ENCODE measurements at places on chromosomes 1 and 21. TPM values are rescaled to one million over a fixed set of nuclear protein-coding genes. Genes with fewer than 3 reads are reported as not detected.

LAMB3 gene
- 35.6 TPM for total RNA-seq

HPCAL4 gene
- total RNA-seq = not detected

LZIC gene
- total RNA-seq = 23.4 TPM

KRTAP12-2 gene
- total RNA-seq = not detected

FCRL4 gene
- not detected for total RNA-seq

PPIAL4G gene
- total RNA-seq = not detected

SLAMF7 gene
- total RNA-seq = 0.64 TPM

CFHR3 gene
- total RNA-seq = 0.39 TPM

FAM151A gene
- 0.84 TPM for total RNA-seq

PALMD gene
- total RNA-seq = 212 TPM

CDC42BPA gene
- 42.5 TPM for total RNA-seq

RXFP4 gene
- total RNA-seq = not detected

DNA sequence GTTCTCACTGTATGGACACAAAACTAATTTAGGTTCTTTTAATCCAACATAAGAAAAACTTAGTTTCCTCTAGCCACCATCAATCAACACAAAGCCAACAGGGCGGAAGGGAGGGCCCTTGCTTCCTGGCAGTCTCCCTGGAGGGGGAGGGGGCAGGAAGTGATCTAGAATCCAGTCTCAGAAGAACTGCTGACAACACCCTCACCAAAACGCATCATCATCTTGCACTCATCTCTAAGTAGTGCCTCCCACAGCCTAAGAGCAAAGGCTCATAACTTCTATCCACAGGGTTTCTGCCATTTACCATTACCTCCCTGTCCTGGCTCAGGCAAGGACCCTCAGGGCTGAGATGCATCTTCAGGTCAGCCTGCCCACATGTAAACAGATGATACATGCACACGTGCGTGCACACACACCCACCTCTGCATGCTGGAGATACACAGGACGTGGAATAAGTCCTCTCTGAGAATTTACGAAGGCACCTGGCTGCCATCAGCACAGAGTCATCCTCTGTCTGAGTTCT, 20.5 kb downstream of the HIVEP3 start:
- no peak for DNase-seq

DNA sequence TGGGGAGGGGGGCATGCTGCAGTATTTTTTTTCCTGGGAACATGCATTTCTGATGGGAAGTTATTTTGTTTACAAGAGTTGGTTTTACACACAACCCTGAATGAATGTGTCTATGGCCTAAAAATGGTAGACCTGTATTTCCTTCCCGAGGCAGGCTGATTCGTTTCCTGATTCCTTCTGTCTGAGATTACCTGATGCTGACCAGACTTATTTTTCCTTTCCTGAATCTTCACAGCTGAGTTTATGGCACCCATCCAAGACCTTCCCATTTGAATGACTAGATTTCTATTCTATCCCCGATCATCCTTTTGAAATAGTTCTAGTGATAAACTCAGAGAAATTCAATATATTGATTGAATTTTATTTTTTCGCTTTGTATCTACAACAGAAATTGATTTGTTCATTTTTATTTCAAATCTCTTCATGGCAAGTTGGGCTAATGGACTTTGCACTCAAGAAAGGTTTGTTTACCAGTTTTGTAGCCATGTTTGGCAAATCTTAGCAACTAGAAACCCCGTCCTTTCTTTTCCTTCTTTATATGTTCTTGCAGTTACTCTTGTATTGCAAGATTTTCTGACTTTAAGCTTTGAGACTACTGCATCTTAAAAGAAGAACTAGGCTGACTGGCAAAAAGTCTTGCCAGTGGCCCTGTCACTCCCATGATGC, 15.9 kb upstream of the PLEKHM2 start:
- no peak for DNase-seq

GRCh38 chr1:223048026-223048425, 95.0 kb downstream of the TLR5 start:
- DNase-seq = no peak

DNA sequence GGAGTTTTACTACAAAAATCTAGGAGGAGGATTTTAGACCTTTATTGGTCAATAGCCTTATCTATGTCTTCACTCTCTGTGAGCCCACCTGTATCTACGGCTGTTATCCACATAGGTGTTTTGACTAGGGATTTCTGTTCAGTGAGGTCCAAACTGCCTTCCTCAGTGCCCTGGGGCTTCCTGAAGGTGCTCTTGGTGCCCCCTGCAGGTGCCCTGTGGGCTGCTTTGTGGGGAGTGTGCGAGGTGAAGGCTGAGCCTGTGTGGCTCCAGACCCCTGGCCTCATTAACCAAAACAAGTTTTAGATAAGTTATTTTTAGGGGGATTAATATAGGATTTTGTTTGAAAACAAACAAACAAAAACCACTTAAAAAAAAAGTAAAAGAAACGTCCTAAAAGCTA, 122.5 kb downstream of the KIF26B start:
- no peak for DNase-seq

GRCh38 chr1:32619701-32620485, 30.5 kb downstream of the ZBTB8OS start:
- DNase-seq = no peak

GRCh38 chr1:80392529-80392928, 1386.0 kb upstream of the ADGRL4 start:
- no peak for DNase-seq

DNA sequence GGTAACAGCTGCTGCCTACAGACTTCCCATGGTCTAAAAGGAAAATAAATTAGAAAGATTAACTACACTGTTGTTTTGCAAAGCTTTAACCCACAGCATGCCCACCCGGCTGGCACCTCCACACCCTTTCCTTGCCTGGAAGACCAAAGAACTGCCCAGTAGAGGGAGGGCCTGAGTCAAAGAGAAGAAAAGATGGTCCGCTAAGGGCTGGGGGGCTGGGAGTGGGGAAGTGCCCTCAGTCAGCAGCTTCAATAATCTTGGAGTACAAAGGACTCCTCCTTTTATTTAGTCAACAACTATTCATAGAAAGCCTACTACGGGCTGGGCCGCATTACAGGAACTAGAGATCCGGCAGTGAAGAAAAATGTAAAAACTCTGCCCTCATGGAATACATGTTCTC, 40.6 kb downstream of the ERI3 start:
- DNase-seq = no peak

DNA sequence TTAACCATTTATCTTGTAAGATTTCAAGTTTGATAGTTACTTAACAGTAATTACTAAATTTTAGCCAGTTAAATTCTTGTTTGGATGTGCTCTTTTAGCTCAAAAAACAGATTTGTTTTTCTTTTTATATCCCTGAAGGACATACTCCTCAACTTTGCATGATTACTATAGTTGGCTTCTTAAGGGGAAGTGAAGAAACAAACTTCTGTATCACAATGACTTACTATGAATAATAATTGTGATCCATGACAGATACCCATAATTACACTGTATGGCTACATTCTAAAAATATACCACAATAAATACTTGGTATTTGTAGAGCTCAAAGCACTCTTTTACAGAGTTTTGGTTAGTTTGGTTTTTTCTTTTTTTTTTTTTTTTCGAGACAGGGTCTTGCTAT, 55.8 kb downstream of the IARS2 start:
- DNase-seq = no peak

DNA sequence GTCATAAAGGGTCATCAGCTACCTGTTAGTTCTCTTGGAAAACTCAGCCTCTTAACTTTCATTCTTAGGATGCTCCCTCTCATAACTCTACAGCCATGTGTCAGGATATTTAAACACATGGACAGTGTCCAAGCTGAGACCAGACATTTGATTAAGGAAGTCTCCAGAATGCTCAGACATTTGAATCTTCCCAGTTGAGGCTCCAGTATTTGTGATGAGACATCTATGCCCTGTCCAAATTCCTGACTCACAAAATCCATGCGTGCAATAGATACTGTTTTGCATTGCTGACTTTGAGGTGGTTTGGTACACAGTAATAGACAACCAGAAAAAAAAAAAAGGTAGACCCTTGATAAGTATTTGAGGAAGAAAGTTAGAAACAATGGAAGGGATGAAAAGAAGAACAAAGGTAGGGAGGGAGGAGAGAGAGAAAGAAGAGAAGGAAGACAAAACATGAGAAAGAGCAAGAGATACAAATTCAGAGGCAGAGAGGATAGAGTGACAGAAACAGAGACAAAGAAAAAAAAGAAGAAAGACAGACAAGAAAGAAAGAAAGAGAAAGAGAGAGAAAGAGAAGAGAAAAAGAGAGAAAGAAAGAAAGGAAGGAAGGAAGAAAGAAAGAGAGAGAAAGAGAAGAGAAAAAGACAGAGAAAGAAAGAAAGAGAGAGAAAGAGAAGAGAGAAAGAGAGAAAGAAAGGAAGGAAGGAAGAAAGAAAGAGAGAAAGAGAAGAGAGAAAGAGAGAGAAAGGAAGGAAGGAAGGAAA, 275.5 kb upstream of the PRMT6 start:
- no peak for DNase-seq

DNA sequence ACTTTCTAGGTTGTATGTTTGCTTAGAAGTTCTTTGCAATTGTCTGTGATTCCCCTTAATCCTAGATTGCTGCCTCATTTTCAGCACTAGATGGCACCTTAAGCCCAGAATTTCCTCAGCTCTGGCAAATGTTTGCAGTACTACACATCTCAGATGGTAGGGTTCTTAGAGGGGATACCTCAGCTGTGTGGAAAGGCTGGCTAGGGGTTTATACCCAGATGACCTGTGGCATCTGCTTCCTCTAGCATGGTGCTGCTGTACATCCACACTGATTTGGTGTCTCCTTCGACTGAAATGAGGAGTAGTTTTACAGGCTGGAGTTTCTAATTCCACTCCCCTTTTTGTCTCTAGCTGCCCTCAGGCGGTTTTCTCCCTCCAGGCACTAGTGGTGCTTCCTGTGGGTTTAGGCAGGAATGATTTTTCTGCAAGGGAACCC, 23.5 kb downstream of the ASB17 start:
- no peak for DNase-seq

- no peak for DNase-seq
These were observed 4.4 kb downstream of the DVL1 start for GRCh38 chr1:1344655-1345361.

DNA sequence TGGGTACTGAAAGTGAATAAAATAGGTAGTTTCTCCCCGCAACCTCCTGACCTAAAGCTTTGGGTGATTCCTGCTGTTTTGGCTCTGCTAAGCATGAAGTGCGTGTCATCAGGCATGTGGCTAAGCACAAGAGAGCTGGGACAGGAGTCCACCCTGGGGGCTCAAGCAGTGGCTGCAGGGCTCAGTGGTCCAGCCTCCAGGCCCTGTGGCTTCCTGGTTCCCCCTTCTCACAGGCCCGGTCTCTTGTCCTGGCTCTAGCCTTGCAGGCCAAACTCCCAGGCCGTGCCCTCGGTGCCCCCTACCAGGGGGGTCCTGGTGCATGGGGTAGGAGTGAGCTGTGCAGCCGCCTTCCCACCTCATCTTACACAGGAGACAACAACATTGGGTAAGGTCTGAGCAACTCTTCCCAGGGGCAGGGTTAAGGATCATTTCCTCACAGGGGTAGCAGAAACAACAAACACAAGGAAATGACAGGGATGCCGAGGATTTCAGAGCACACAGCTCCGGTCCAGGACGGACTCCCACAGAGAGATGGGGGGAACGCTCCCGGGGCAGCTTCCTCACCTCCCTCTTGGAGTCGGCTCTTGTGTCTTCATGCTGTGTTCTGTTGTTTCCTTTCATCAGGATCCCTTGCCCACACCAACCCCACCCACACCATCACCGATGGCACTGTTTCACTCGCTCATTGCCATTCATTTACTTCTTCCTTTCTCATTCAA, 19.8 kb upstream of the SLC2A1 start:
- no peak for DNase-seq

- DNase-seq = no peak
These were observed 79.0 kb downstream of the RASAL2 start for GRCh38 chr1:178172939-178173338.

GRCh38 chr1:241992734-241993133, 6.2 kb downstream of the MAP1LC3C start:
- no peak for DNase-seq

DNA sequence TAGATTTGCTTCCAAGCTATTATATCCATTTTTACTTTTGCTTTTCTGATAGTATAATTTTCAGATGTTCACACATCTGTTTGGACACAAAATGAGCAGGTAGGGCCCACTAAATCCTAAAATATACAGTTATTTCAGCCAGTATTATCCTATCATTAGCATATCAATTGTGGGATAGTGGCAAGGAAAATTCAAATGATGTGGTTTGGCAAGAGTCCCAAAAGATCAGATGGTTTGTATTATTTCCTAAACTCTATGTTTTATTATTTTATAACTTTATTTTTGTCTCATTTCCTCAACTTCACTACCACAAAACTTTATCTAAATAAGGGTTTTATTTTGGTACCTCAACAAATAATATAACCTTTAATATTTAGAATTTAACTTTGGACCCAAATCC, 1659.6 kb downstream of the NCAM2 start:
- no peak for DNase-seq

GRCh38 chr1:32886004-32886827, at the start of gene HPCA:
Gene HPCA, plus strand, starts transcription at chr1:32886491. Its CDS starts 2,408 bp downstream, at chr1:32888899.
- no peak for DNase-seq

- peak; percentile 77 for DNase-seq
These were observed 8.9 kb upstream of the LEMD1 start for GRCh38 chr1:205430696-205431305.

GRCh38 chr1:118366286-118366685, 181.3 kb upstream of the SPAG17 start:
- DNase-seq = no peak

GRCh38 chr1:117895482-117896114, 33.8 kb downstream of the GDAP2 start:
- DNase-seq = no peak

- no peak for DNase-seq
These were observed 257.3 kb downstream of the KCNJ6 start for GRCh38 chr21:37658817-37659458.

GRCh38 chr1:212542761-212543187, 65.8 kb upstream of the ATF3 start:
- no peak for DNase-seq

DNA sequence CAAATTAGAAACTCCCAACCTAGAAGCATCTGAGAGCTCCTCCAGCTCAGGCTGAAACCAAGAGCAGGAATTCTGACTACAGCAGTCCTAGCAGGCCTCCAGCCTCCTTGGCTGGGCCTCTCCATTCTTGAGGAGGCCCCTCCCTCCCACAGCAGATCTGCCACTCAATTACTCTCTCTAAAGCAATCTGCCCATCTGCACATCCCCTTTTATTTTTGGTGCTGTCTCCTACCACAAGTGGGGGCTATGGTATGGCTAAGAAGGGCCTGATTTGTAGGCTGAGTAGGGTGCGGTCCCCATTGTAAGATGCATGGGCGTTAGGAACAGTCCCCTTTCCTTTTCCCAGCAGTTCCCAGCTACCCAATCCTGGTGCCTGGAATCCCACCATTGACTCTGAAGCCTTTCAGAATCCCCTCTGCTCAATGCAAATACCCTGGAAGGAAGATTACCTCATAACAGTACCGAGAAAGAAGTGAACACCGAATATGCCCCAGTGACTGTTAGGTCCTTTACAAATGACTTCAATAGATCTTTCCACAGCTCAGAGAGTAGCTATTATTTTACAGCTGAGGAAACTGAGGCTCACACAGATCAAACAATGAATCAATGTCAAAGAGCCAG, 11.6 kb upstream of the TTC39A start:
- DNase-seq = no peak
